ENCODE measurements at places on chromosomes 12 and 14.

DNA sequence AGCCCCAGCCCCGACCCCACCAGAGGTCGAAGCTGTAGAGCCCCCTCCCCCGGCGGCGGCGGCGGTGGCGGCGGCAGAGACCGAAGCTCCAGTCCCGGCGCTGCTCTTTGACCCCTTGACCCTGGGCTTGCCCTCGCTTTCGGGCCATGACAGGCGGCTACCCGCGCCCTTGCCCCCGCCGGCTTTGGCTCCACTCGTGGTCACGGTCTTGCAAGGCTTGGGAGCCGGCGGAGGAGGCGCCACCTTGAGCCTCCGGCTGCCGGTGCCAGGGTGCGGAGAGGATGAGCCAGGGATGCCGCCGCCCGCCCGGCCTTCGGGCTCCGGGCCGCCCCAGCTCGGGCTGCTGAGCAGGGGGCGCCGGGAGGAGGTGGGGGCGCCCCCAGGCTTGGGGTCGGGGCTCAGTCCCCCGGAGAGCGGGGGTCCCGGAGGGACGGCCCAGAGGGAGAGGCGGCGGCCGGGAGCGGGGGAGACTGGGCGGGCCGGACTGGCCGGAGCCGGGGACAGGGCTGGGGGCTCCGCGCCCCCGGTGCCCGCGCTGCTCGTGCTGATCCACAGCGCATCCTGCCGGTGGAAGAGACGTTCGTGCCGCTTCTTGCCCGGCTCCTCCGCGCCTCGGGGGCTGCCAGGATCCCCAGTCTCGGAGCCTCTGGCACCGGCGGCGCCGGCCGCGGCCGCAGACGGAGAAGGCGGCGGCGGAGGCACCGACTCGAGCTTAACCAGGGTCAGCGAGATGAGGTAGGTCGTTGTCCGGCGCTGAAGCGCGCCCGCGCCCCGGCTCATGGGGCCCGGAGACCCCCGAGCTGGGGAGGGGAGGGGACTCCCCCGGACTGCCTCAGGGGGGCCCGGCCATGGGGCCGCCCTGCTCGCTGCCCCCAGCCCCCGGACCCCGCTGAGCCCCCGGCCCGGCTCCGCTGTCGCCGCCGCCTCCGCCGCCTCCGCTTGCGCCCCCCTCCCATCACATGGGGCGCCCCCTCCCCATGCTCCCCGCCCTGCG, 778 bp downstream of the AGAP2 start:
- DNase-seq, result no peak

DNA sequence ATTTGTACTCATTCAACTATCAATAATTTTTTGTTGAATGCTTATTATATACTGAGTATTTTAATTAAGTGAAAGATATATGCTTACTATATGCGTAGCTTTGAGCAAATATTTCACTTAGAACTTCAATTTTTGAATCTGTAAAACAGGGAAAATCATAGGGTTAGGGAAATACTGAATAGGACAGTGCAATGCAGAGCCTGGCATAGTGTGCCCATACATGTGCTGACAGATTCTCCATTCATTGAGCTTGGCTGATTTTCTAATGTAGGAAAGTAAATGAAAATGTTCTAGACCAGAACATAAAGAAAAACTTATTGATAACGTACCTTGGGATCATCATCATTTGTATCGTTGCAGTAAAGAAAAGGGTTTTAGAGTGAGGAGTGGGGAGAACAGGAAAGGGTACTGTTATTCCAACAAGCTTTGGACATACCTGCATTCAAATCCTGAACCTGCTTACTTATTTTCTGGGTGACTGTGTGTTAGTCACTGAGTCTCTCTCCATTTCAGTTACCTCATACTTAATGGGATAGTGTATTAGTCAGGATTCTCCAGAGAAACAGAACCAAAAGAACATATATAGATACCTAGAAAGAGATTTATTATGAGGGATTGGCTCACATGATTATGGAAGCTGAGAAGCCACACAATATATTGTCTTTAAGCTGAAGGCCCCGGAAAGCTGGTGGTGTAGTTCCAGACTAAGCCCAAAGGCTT, 436.4 kb downstream of the ADAMTS20 start:
- no peak for DNase-seq

- no peak for DNase-seq
Observed at GRCh38 chr12:111775205-111776193, 8.8 kb downstream of the ALDH2 start.

GRCh38 chr12:57455374-57456144, 452 bp downstream of the INHBE start:
- no peak for DNase-seq

- DNase-seq, result no peak
Observed at GRCh38 chr14:106460916-106461315, 934.5 kb downstream of the TMEM121 start.

DNA sequence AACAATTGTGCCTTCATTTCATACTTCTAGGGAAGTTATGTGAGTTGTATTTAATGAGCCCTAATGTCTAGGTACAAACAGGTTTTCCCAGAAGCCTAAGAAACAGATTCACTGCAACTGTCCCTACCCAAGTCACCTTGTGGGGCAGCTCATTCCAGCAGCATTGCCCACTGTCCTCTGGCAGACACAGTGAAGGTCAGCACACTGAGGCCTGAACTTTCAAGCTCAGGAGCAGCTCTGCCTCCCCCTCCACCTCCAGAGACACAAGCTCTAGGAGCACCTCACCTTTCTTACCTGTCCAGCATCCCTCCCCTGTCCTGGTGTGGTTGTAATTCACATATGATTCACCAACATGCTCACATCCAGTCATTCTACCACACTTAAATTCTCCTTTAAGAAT, 15.7 kb downstream of the UBE3B start:
- DNase-seq, result no peak
